ENCODE measurements at places on chromosomes 4 and X.

GRCh38 chr4:102860611-102861324 lies 8.0 kb upstream of the CISD2 start:
- DNase-seq, result no peak

DNA sequence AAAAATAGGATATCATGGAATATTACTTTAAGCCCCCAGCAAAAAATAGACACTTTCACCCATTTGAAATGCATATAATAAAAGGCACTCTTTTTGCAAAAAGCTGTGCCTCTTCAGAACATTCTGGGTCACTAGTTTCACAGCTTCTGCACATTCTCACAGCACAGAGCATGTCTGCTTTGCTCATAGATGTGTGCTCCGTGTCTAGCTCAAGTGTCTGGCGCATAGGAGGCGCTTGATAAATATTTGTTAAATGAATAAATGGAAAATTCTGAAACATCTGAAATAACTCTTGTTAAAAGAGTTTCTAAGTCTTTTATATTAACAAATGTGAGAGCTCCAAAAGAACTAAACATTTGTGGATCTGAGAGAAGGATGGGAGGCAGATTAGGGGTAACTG lies 275.2 kb downstream of the PTTG2 start:
- DNase-seq, result no peak

- DNase-seq, result no peak
Measured at GRCh38 chr4:156362581-156362980, 408.9 kb upstream of the CTSO start.

DNA sequence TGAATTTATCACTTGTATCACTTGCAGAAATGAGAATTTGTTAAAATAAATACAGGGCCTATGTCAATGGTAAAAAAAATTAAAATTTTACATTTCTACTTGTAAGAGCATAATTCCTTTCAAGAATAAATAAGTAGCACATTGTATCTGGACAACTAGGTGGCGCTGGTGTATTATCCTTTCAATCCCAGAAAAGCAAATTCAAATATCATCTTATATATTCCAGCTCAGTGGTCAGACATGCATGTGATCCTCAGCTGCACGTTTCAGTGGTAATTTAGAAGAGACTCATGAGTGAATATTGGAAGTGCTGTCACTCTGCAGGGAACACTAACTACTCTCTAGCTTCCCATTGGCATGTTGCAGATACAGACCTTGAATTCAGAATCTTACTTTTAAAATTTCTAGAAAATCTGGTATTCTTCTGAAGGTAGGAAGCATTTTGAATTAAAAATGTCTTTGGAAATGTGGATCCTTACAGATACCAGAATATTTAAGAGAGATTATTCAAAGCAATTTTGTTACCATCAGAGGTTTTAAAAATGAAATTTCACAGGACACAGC lies 1414.7 kb upstream of the TENM3 start:
- DNase-seq, result no peak

- DNase-seq, result peak; percentile 83
Measured at GRCh38 chr4:6541789-6542188, 33.2 kb upstream of the MAN2B2 start.

DNA sequence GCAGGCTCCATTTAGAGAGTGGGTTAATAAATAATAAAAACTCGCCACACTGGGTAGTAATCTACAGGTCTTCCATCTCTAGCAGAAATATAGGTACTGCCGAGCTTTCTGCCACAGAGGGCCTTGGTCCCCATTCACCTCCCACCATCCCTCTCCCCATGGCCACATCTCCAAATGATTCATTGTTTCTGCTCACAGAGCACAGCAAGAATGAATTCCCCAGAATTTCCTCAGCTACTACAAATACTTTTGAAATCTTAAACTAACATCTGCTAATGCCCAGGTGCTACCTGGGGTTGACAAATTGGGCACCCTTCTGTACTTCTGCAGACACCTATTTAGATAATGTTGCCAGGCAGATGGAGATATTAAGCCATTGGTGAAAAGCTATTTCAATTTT lies 5.1 kb downstream of the PHEX start:
- DNase-seq, result no peak

DNA sequence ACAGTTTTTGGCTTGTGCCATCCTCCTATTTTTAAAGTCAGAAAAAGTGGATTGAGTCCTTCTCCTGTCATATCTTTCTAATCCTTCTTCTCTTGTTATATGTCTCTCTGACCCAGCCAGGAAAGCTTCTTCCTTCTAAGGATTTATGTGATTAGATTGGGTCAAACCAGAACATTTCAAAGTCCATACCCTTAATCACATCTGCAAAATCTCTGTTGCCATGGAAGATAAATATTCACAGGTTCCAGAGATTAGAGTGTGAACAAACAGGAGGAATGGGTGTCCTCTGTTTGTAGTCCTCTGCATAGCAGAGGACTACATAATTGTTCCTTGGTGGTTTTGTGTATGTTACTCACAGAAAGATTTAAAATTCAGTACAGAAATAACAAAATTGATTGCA lies 421.2 kb downstream of the EPHA5 start:
- no peak for DNase-seq

- no peak for DNase-seq
Measured at GRCh38 chrX:137600769-137601168, 34.8 kb downstream of the ZIC3 start.

GRCh38 chrX:70254909-70255308 lies 5.1 kb downstream of the P2RY4 start:
- DNase-seq, result no peak

DNA sequence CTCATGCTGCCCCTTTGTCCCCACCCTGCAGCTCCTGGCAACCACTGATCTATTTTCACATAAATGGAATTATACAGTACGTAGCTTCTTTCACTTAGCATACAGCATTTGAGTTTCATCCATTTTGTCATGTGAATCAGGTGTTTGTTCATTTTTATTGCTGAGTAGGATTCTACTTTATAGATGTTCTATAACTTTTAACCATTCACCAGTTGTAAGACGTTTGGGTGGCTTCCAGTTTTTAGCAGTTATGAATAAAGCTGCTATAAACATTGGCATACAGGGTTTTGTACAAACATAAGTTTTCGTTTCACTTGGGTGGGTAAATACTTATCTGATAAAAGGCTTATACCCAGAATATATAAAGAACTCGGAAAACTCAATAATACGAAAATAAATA lies 102.3 kb upstream of the KLHL13 start:
- DNase-seq, result no peak
